Memory B cell (primary cell): ENCODE measurements at places on chromosomes 3 and 15.

GRCh38 chr3:197559651-197560050 is 3.9 kb upstream of the BDH1 start:
- H3K4me3 ChIP-seq: no peak overlapping the region
- peaks cover 2% of the 10 kb centered on the region for H3K36me3 ChIP-seq
- no peaks in the 10 kb centered on the region for H3K27me3 ChIP-seq
- no peak for DNase-seq

- no peak overlapping the region for H3K4me3 ChIP-seq
- H3K36me3 ChIP-seq: no peaks in the 10 kb centered on the region
- peaks cover 5% of the 10 kb centered on the region for H3K27me3 ChIP-seq
- no peak for DNase-seq
- H3K27ac ChIP-seq: no peak overlapping the region
Measured at GRCh38 chr3:70635301-70635700, 322.9 kb upstream of the MDFIC2 start.

- peaks cover 4% of the 10 kb centered on the region for H3K4me1 ChIP-seq
- peaks cover 6% of the 10 kb centered on the region for H3K27me3 ChIP-seq
- no peak overlapping the region for H3K4me3 ChIP-seq
- no peak overlapping the region for H3K27ac ChIP-seq
Measured at GRCh38 chr15:98530570-98530969, 117.8 kb upstream of the IGF1R start.

GRCh38 chr3:89223188-89223587 is 115.8 kb downstream of the EPHA3 start:
- no peaks in the 10 kb centered on the region for H3K4me1 ChIP-seq
- H3K27me3 ChIP-seq: no peaks in the 10 kb centered on the region
- no peak for DNase-seq
- H3K36me3 ChIP-seq: no peaks in the 10 kb centered on the region
- no peak overlapping the region for H3K27ac ChIP-seq

- no peak overlapping the region for H3K4me3 ChIP-seq
- H3K27me3 ChIP-seq: peaks cover 9% of the 10 kb centered on the region
- no peak overlapping the region for H3K27ac ChIP-seq
- DNase-seq: peak; percentile 96
- H3K36me3 ChIP-seq: no peaks in the 10 kb centered on the region
Measured at GRCh38 chr3:50192689-50193141, 1.3 kb downstream of the GNAT1 start.

- H3K36me3 ChIP-seq: no peaks in the 10 kb centered on the region
- H3K27me3 ChIP-seq: no peaks in the 10 kb centered on the region
- no peak for DNase-seq
Measured at GRCh38 chr3:28301688-28302087, 46.8 kb upstream of the ZCWPW2 start.

DNA sequence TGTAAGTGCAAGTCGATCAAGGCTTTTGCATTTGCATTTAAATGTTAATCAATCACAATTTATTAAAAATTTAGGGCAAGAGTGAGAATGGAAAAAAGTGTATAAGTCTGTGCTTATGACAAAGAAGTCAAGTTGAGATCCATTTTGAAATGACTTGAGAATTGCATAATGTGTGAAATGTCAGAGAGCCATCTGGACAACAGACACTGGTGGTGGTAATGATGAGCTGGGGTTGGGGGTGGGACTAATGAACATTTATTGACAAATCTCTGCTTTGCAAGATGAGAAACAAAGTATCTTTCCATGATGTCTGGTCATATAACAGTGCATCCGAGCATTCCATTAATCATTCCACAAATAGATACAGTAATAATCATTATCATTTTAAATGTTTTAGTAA is 89.4 kb upstream of the ZBTB20 start:
- DNase-seq: no peak
- no peaks in the 10 kb centered on the region for H3K4me1 ChIP-seq
- H3K4me3 ChIP-seq: no peak overlapping the region
- no peaks in the 10 kb centered on the region for H3K27me3 ChIP-seq

DNA sequence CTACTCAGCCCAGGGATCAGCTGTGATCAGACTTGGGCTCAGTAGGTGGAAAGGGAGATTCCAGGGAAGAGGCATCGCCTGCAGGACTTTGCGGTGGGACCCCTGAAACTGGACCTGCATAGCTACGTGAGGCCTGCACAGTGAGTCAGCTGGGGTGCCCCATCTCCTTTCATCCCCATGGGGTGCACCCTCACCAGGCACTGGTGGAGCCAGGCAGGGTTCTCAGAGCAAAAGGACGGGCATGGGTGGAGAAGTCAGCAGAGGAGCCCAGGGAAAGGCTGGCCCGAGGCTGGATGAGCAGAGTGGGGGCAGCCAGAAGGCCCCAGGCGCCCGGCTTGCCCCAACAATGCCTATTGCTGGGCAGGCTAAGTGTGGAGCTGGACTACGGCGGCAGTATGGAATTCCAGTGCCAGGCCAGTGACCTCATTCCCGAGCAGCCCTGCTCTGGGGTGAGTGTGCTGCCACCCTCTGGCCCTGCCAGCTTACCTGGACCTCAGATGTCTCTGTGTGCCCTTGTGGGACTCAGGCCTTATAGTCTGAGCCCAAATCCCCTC is 19.7 kb downstream of the ACAA1 start:
- no peak overlapping the region for H3K27ac ChIP-seq
- no peak for DNase-seq
- H3K4me3 ChIP-seq: no peak overlapping the region
- H3K27me3 ChIP-seq: peaks cover 4% of the 10 kb centered on the region
- H3K4me1 ChIP-seq: peaks cover 18% of the 10 kb centered on the region
- peaks cover 10% of the 10 kb centered on the region for H3K36me3 ChIP-seq
